Tongue (tissue), 3 donors: ENCODE measurements at places on chromosomes 12 and 14.

GRCh38 chr12:3622021-3622821 is 130.7 kb downstream of the CRACR2A start:
- DNase-seq: peak; percentile 72

GRCh38 chr12:28939427-28939826 is 209.7 kb upstream of the FAR2 start:
- no peak for DNase-seq

- peak; percentile 52 for DNase-seq
These were observed 229.4 kb downstream of the CNTN1 start for GRCh38 chr12:40921563-40922163.

GRCh38 chr14:36724162-36724561 is 62.5 kb downstream of the PAX9 start:
- DNase-seq: no peak

GRCh38 chr12:16553457-16553856 is 52.5 kb downstream of the LMO3 start:
- no peak for DNase-seq

DNA sequence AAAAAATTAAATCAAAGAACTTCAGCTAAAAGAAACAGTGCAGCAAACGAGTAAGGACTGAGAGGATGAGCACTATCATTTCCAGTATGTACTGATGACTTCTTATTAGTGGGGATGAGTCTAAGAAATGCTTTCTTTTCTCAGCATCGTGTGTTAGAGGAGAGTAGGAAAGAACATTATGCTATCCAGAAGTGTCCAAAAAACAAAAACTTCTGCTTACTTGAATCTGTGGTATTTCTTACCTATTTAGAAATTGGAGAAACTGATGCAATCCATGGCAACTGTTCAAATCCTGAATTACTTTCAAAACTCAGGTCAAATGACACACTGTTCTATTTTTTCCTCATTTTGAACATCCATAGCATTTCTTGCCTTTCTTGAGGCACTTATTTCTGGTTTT is 23.7 kb downstream of the ABCD2 start:
- DNase-seq: no peak

DNA sequence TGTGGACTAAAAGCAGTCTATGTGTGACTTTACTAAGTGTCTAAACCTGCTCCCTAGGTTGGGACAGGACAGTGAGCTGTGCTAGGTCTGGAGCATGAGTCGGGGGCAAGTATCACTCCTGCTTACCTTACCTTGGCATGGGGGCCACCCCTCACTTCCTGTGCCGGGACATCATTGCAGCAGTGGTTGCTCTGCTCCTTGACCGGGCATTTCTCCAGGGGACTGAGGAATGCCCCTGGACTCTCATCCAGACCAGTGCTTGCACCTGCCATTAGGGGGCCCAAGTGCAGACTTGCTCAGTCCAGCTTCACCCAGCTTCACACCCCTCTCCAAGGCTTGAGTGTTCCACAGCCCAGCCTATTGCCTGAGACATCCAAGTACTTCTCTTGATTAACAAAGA is 84.7 kb upstream of the NELL2 start:
- no peak for DNase-seq

- DNase-seq: no peak
These were observed 137.3 kb downstream of the C12orf75 start for GRCh38 chr12:105467710-105468366.

DNA sequence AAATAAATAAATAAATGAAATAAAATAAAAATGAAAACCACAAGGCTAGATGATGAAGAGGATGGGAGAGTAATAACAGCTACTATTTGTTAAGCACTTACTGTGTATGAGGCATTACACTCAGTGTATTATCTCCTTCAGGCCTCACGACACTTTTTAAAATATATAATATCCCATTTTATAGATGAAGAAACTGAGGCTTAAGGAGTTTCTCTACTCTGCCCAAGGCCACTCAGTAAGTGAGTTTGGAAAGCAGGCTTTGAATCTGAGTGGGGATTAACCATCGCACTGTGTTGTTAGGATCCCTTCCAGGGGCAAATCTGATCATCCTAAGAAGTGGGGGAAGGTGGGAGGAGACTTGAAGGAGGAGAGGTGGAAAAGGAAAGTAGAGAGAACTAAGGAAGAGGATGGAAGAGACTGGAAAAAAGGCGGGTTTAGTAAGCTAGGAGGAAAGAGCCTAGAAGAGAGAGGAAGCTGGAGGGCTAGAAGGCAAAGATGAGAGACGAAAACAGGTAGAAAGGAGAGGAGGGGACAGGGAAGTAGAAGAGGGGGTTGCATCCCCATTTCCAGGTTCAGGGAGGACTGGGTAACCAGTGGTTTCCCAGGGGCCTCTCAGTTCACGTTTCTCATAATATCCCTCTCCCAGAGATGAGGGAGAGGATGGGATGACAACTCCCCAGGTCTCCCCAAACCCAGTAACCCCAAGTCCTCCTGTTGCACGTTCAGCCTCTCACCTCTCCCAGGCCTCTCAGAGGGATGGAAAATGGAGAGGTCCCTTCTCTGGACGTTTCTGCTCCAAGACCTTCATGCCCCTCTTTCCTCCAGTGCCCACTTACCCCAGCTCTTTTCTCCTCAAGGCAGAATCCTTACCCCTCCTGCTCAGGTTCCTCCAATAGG is 1.7 kb downstream of the STAT6 start:
- DNase-seq: no peak

DNA sequence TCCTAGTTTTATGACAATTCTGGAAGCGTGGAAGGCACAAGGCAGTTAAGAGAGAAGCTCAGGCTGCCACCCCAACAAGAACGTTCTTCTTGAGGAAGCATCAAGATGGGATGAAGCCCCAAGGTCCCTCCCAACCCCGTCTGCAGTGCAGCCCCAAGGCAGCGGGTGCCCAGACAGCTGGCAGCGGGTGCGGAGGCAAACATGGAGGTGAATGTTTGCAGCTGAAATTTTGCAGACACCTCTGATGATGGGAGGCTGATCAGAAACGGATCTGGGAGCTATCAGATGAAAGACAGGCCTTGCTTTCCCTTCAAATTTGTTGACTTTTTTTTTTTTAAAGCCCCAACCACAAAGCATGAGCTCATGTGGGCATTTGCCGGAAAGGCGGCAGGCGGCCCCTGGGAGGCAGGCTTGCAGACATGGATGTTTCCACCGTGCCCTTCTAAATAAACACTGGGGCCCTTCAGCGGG is 230.7 kb upstream of the RTL1 start:
- DNase-seq: no peak

- no peak for DNase-seq
These were observed 342.6 kb upstream of the NAV3 start for GRCh38 chr12:77488041-77488620.

- DNase-seq: no peak
These were observed 25.0 kb upstream of the COCH start for GRCh38 chr14:30849354-30849753.

DNA sequence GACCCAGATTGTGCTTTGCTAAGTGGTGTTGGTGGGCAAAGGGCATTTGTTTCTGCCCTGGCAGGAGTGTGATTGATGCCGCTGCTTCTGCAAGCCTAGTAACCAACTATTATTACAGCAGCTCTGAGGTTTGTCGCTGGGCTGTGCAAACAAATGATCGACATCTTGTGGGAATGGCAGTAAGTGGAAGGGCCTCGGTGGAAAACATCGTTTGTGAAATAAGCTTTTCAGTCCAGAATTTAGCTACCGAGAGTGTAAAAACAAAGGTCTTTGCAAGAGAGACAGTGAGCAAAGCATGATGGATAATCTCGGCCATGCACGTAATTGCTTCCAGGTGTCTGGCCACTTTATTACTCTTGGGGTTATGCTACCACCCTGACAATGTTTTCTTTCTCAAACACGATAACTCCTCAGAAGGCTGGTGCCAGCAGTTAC is 397.7 kb upstream of the PRICKLE1 start:
- no peak for DNase-seq

GRCh38 chr14:90255871-90256270 is 482 bp upstream of the PSMC1 start:
- DNase-seq: no peak

- no peak for DNase-seq
These were observed 273.0 kb upstream of the CRY1 start for GRCh38 chr12:107366322-107366721.

DNA sequence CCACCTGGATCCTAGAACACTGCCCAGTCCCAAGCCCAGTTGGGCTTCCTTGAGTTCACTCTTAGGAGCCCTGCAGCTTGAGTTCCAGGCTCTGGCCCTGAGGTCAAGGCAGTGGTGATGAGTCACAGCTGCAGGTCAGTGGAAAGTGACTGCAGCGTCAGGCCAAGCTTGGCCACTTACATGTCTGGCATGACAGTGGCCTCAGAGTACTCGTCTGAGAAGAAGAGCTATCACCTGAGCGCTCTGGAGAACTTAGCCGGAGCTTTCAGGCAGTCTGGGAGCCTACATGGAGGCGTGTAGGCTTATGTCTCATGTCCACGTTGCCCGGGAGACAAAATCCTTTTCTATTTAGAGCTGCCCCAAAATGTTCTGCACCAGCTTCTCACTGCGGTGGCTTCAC is 75.6 kb downstream of the ARL6IP4 start:
- no peak for DNase-seq

DNA sequence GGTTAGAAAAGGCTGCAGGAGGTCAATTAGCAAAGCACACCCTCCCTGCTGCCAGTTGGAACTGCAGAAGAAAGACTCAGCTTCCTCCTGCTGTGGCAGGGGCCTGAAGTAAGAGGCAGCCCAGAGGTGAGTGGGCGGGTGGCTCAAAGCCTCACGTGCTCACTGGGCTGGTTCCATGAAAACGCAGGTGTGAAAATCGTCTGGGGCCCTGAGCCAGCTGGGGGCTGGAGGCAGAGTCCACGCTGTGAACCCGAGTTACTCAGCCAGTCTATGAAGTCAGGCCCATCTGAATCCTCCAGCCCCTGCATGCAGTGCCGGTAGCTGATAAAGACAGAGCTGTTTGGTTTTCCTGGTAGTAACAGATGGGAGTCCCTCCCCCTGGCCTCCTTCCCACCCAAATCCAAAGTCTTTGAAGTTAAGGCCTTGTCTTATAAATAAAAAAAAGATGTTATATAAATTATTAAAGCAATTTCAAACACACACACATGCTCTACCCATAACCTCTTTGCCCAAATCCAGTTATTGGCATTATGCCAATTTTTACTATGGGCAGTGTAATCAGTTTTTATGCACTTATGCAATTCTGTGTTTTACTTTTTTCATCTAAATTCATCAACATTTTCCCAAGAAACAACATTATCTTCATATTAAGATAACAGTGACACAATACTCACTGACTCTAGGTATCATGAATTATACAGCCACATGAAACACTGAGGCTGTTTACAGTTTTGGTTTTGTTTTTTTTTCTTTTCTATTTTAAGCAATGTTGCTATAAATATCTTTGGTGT is 57.9 kb upstream of the PNMA1 start:
- peak; percentile 79 for DNase-seq
